ENCODE measurements at places on chromosomes 6 and 20.
A peak's percentile ranks its signal among the peaks of the same experiment; 100 is the strongest.

- no peak for DNase-seq
Measured at GRCh38 chr6:108275976-108276375, 15.1 kb upstream of the SNX3 start.

- no peak for DNase-seq
Measured at GRCh38 chr6:168892031-168892430, 361.6 kb downstream of the THBS2 start.

GRCh38 chr20:61924211-61924857 is 141.3 kb downstream of the TAF4 start:
- no peak for DNase-seq

GRCh38 chr6:14129575-14129974 is 12.0 kb downstream of the CD83 start:
- DNase-seq = peak; percentile 50

- no peak for DNase-seq
Measured at GRCh38 chr6:112600168-112600567, 253.0 kb downstream of the RFPL4B start.

DNA sequence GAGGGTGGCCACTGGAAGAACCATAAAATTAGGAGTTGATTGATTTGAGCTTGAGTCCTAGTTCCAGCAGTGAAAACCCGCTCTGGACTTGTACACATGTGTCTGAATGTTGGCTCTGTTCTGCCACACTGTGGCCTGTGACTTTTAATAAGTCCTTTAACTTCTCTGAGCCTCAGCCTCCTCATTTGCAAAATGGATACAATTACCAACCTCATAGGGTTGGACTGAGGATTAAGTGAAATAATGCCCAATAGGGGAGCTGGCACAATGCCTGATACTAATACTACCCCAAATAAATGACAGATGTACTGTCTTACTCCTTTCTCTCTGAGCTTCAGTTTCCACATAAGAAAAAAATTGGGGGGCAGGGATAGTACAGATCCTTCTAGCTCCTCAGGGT is 92.6 kb upstream of the RIPOR2 start:
- DNase-seq = no peak

Data from fibroblast of villous mesenchyme (primary cell).